ENCODE measurements at places on chromosomes 3 and 15.

DNA sequence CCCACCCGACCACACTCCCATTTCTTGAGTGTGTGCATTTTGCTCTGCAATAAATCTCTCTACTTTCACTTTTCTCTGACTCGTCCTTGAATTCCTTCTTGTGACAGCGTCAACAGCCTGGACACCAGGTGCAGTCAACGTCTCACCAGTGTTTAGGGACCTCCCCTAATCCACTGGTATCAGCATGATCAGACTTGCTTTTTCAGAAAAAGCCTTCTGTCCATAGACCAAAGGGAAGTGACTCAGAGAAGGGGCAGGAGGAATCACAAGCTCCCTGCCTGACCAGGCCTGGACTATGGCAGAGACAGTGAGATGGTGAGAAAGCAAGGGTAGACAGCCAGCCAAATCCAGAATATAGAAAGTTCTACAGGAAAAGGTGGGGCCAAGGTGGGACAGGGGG, 15.5 kb downstream of the CCR5 start:
- no peak for DNase-seq

DNA sequence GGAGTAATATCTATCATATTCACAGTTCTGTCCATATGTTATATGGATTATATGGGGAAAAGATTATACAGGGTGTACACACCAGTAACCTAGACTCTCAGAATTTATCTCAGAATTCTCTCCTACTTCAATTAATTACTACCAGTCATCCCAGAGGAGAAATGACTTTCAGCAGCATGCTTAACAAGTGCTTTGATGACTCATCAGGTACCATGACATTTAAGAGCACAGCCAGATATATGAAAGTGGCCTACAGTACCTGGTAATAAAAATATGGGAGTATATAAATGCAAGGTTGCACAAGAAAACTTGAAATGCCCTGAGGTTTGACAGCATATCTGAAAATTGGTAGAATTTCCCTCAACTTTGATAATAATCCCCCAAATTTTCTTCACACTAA, 1273.0 kb downstream of the OTOL1 start:
- no peak for DNase-seq

DNA sequence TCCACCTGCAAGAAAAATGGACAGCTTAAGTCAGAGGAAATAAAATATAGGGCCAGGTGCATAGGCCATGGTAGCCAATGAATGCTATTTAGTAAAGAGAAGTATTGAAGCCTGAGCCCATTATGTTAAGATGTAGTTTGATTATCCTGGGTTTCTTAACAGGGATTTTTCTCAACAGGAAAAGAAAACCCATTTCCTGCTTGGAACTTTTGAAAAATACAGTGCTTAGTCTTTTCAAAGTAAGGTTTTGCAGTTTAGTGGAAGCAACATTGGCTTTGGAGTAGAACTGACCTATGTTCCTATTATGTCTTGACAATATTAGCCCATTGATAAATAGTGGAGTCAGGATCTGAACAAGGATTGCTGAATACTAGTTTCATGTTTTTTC, 259.5 kb upstream of the TGFBR2 start:
- no peak for DNase-seq

DNA sequence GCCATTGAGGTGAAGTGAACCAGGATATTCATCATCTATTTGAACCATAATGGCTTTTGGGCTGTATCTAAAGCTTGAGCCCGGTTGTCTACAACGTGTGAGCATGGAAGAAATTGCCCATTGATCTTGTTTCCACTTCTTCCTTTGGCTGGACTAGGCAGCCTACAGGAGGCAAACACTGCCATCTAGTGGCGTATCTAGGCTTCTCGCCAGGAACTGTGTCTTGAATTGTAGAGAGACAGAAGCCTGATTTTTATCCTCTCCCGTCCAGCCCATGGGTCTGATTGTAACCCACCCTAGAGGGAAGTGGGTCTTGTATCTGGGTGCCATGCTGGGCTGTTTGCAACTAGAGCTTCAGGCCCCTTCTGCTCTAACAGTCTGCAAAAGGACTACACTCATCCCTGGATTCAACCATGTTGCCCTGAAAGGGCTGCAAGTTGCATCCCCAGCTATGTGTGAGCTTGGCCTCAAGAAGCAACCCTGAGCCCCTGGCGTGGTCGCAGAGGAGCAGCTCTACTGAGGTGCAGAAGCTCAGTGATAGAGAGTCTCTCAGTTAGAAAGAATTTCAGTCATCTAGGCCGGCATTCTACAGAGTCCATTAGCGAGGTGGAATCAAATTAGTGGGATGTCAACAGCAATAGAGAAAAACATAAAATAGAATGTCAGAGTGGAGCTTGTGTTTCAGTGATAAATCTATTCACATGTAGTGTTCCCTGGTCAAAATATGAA, 170.2 kb upstream of the UMPS start:
- peak; percentile 90 for DNase-seq

Data from cardiac muscle cell (in vitro differentiated cells and primary cell).